ENCODE measurements at places on chromosomes 2 and 18.
A peak's percentile ranks its signal among the peaks of the same experiment; 100 is the strongest.

DNA sequence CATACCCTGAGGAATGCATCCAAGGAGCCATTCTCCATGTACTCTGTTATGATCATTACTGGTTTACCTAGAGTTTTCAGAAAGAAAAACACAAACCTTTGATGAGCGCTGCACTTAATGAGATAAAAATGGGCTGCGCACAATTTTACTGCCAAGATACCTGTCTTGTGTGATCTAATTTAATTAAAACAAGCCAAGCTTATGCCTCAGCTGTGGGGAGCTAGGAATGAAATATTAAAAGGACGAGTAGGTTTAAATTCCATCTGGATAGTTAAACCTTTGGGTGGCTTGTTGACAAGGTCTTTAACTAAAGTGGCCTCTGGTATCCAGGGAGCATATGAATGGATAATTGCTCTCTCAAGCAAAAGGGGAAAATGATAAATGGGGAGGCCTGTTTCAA is 135.0 kb downstream of the EPHA4 start:
- DNase-seq, result no peak

DNA sequence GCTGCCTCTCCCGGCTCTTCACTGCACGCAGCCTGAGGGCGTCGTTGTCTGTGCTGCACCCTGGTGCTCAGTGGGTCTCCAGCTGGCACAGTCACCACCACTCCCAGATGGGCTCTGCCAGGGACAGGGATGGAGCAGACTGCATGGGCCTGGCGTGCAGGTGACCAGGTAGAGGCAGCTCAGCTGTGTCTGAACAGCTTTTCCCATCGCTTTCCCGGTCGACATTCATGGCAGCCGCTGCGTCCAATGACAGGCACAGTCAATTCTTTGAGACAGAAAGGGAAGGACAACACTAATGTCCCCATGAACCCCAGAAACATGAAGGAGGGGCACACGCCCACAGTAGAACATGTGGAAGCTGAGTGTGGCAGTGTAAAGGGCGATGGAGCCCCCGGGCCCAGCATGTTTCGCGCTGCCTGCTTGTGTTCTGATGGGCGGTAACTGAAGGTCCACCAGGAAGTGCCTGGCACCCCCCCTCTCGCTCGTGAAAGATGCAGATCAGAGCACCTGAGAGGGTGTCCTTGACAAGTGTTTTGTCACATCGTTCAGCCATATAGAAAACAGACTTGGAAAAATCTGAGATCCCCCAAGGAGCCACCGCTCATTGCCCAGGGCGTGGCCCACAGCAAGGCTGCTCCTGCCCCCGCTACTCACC is 122.4 kb downstream of the NFATC1 start:
- no peak for DNase-seq

DNA sequence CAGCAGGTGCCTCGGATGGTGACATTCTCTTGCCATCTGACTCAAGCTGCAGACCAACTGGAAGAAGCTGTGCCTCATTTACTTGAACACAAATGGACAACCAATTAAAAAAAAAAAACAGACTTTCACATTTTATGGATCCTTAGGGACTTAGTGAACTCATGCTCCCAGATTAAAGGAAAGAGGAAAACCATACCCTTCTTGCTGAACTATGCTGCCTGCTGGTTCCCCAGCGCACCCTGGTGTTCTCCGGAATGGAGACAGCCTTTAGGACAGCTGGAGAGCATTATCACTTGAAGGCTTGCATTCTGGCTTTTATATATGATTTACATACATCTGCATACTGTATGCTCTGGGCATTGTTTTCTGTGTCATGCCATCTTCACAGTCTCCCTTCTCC is 370.7 kb downstream of the SLC4A3 start:
- DNase-seq, result peak; percentile 69

DNA sequence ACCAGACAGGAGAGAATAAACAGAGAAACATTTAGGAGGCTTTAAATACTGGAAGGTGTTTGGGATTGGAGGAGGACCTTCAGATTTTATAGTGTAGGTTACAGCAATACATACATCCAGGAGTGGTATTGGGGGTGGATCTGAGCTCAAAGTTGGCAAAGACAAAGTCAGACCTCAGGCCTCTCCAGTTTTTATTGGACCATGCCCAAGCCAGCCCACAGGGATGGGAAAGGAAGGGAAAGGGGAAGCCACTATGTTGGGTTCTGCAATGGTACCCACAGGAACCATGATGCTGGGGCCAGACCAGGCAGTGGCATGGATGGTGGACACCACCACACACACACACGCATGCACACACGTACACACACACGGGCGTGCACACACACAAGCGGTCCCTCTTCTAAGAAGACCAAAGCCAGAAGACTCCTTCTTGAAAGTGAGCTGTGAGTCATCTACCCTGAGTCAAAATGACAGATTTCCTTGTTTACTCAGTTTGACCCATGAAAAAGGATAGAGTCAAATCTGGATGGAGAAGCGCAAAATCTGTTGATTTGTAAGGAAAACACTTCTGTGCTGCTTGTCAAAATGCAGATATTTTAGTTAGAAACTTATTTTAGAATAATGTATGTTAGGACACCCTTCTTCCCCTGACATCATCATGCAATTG is 87.9 kb downstream of the TRABD2A start:
- no peak for DNase-seq

- no peak for DNase-seq
These were observed 22.0 kb upstream of the RALBP1 start for GRCh38 chr18:9453283-9453682.

- no peak for DNase-seq
These were observed 157.4 kb downstream of the INHBB start for GRCh38 chr2:120503206-120503792.

- no peak for DNase-seq
These were observed 402.7 kb upstream of the FSIP2 start for GRCh38 chr2:185335879-185336278.

DNA sequence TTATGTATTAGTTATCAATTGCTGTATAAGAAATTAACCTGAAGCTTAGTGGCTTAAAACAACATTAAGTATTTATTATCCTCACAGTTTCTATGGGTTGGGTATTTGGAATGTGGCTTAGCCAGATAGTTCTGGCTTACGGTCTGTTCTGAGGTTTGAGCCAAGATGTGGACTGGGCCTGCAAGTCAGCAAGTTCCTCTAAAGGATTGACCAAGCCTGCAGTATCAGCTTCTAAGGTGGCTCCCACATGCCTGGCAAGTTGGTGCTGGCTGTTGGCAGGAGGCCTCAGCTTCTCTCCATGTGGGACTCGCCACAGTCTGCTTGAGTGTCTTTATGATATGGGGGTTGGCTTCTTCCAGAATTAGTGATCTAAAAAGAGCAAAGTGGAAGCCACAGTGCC is 45.0 kb upstream of the TCF4 start:
- no peak for DNase-seq

DNA sequence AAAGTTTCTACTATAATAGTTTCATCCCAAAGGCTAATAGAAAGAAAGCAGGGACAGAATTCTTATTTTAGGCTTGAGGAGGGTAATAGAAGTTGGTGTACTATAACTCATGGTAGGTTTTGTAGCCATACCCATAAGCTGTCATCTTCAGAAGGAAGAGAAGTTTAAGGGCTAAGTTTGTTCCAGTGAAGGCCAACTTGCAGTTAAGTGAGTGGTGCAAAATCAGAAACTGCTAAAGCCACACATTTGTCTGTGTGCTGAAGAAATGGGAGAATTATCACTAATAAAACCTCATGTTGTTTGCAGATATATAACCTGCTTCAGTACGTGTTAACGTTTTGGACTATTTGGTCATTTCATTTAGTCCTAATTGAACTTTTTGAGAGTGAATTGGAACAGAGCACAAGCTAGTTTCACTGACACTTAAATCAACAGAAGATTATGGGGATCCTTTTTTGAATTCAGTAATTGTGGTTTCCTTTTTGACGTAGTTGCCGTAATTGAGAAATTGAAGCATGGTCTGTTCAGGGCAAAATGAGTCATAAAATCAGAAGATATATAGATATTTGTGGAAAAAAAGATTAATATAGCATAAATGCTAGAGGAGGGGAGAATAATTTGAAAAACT is 69.1 kb downstream of the PHLPP1 start:
- no peak for DNase-seq

- DNase-seq, result no peak
These were observed 56.8 kb downstream of the NXPH2 start for GRCh38 chr2:138723196-138723987.

DNA sequence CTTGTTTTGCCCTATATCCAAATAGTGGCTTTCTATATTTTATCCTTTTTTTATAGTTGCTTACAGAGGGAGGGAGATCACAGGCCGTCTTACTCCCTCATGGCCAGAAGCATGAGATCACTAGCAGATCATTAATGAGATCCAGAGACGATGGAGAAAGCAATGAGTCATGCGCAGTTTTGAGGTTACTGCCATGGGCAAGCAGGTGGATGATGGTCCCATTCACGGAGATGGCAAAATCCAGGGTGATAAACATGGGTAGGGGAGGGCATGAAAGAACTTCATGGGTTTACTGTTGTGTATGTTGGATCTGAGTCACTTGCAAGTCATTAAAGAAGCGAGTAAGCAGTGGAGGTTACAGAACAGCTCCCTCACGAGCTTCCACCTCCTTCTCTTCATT is 60.4 kb downstream of the C18orf63 start:
- peak; percentile 60 for DNase-seq

DNA sequence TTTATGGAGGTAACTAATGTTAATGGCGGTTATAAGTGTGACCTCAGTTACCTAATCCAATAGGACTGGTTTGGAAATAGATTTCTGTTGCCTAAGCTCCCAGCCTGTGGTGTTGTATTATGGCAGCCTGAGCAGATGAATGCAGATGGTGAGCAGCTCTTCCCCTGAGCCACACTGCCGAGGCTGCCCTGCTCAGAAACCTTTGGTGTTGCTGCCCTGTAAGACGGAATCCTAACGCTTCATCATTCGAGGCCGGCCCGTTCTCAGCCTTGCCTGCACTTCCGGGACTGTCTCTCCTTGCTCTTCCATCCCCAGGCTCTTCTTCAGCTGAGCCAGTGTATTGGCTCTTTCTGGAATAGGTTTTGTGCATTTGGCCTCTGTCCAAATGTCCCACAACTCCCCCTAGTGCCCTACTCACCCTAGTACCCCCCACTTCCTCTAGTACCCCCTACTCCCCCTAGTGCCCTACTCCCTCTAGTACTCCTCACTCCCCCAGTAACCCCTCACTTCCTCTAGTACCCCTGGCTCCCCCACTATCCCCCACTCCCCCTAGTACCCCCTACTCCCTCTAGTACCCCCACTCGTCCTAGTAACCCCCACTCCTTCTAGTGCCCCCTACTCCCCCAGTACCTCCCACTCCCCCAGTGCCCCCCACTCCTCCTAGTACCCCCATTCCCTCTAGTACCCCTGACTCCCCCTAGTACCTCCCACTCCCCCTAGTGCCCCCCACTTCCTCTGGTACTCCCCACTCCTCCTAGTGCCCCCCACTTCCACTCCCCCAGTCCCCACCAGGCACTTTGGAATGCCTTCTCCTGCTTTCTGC is 106.0 kb upstream of the TAF1B start:
- peak; percentile 27 for DNase-seq

- no peak for DNase-seq
These were observed 245.8 kb downstream of the EIPR1 start for GRCh38 chr2:3131636-3132326.

- DNase-seq, result no peak
These were observed 466.1 kb upstream of the MC4R start for GRCh38 chr18:60838677-60839076.

- DNase-seq, result no peak
These were observed 14.4 kb downstream of the EFR3B start for GRCh38 chr2:25056098-25056821.

- DNase-seq, result no peak
These were observed 86.0 kb downstream of the CDC42EP3 start for GRCh38 chr2:37585295-37585908.

- peak; percentile 88 for DNase-seq
These were observed 191.1 kb upstream of the REV1 start for GRCh38 chr2:99680946-99681345.

DNA sequence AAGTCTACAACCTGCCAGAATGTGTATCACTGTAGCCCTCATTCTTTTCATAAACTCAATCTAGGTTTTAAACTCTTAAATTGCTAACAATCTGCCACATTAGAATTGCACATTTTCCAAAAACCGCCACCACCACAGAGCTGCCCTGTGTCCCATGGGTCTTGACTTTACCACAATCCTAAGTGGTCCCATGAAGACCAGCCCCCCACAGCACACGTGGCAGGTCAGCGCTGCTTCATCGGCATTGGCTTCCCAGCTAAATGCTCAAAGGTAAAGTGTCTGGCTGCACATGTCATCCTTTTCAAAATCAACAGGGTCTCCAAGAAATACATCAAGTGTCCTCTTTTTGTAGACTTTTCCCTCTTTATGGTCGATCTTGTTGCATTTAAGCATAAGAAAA is 2.4 kb downstream of the TBC1D8 start:
- DNase-seq, result no peak

GRCh38 chr2:147174824-147175254 is 670.0 kb upstream of the ACVR2A start:
- no peak for DNase-seq

DNA sequence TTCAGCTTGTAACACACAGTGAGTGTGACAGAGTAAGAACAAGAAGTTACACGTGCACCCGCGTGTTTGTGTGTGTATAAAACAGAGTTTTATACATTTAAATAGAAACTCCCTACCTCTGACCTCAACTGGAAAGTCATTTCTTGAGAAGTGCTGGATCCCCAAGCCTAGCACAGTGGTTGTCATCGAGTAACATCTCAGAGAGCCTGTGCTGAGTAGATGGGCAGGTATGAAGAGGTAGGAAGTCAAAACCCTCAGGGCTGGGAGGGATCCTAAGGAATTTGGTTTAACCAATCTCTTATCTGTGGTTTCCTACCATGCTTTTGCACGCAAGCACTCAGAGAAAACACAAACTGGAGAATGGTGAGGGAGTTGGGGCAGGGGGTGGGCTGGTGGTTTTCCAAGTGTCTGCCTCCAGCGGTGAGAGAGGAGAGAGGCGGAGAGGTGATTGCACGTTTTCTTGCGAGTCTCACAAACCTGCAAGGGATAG is 9.2 kb downstream of the ACOXL start:
- DNase-seq, result no peak

- DNase-seq, result no peak
These were observed 376.3 kb upstream of the UBE2E3 start for GRCh38 chr2:180604077-180604476.

- DNase-seq, result no peak
These were observed 715 bp upstream of the CFAP36 start for GRCh38 chr2:55518841-55519165.

DNA sequence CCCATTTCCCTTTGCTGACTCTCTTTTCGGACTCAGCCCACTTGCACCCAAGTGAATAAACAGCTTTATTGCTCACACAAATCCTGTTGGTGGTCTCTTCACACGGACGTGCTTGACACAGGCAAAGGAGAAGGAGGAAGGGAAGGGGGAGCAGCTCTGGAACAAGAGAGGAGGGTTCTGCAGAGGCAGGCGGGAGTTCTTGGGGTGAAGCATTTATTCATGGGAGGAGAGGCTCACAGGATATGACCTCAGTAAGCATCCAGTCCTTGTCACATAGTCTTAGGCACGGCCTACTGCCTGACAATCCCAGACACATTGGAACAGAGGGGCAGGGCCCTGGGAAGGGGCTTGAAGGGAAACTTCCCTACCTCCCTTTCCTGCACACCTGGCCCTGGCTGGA is 171.7 kb upstream of the HS6ST1 start:
- no peak for DNase-seq

Measured in fibroblast of skin of right quadriceps (primary cell).